ENCODE measurements at places on chromosomes 3 and 15.

DNA sequence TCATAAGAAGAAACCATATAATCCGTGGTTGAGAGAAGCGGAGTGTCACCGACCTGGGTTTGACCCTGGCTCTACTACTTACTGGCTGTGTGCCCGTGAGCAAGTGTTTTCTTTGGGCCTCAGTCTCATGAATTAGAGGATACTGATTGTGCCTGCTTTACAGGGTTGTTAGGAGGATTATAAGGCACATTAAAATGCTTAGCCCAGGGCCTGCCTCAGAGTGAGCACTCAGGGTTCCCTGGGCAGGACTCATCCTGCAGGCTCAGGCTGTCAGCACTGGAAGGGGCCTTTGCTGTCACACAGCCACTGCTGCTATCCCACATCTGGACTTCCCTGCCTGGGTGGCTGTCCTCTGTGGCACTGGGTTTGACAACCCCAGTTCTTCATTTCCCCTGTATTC lies 4.7 kb downstream of the PLA2G4F start:
- no peak for DNase-seq

DNA sequence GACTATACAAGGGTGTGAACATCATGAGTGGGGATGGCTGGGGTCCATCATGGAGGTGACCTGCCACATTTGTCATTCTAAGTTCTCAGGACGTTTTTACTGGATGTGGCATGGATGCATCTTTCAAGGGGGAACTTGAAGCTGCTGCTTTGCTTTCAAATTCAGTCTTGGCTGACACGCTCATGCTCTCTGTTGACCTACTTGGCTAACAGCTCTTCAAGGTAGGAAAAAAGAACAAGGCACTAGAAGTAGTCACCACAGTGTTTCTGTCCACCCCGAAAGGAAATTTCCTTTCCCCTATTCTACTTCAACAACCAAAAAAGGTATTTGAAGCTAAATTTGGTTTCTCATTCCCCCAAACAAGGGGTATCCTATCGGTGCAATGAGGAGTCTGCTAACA lies 15.0 kb downstream of the STIMATE start:
- no peak for DNase-seq

DNA sequence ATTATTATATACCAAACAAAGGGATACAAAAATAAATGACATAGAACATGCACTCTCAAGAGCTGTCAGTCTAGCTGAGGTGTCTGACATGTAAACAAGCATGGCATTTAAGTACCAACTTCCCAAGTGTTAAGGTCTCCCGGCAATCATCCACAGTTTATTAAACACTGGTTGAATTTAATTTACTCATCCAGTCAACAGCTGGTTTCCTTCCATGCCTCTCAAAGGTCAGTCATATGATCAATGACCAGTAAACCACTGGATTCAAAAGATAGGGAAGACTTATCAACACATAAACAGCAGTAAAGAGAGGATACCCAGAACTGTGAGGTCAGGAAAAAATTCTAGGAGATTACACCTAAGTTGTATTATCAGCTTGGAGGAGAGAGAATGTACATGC lies 80.4 kb downstream of the ADAM10 start:
- no peak for DNase-seq

DNA sequence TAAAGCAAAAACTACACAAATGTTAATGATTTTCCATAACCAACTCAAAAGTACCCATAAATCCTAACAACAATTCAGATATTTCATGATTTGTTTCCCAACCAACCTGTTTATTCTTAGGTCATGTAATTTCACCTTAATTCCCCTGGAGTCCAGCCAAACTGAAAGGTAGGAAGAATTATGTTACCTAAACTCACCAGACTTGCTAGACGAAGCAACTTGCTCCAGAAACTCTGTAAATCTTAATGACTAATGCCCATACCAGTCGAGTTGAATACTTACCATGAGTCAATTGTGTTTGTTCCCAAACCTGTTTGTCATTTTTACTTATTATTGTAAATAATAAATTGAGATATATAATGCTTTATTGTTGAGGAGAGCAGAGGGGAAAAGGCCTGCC lies 1030.0 kb downstream of the TBL1XR1 start:
- DNase-seq: no peak

GRCh38 chr3:38574411-38575278 lies 74.8 kb downstream of the SCN5A start:
- DNase-seq: no peak

DNA sequence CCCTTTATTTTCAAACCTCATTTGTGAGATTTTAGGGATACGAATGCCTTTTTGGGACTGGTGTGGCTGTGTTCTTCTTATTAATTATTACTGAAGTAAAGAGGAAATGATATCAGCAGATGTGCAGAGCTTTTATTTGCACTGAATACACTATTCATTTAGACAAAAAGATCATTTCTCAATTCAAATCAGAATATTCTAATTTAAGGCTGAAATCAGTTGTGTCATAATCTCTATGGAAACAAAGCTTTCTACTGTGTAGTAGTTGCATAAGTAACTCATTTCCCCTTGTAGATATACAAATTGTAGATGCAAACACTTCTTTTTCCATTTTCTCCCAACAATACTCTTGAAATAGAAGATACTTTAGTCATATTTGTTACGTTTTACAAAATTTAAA lies 56.0 kb downstream of the PDE8A start:
- DNase-seq: no peak

DNA sequence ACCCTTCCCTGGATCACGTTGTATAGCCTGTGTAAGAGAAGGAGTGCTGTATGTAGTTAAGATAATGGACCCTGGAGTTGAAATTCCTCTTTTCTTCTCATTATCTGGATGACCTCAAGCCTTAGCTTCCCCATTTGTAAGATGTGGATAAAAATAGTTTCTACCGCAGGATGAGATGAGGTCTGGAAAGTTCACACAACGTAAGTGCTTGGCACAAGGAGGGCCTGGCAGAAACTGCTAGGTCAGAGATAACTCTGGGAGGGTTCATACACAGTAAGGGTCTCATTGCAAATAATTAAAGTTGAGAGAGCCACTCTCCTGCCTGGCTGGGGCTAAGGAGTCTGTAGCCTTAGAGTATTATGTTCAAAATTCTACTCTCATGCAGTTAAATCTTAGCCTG lies 214.4 kb downstream of the LRTM1 start:
- no peak for DNase-seq

- DNase-seq: no peak
Observed at GRCh38 chr3:186181901-186182300, 73.0 kb upstream of the ETV5 start.

- no peak for DNase-seq
Observed at GRCh38 chr3:71327936-71328335, 255.6 kb downstream of the FOXP1 start.

- no peak for DNase-seq
Observed at GRCh38 chr3:127715532-127715931, 42.8 kb downstream of the ABTB1 start.

GRCh38 chr3:195075199-195075940 lies 195.6 kb downstream of the XXYLT1 start:
- no peak for DNase-seq

- no peak for DNase-seq
Observed at GRCh38 chr3:26271848-26272247, 350.7 kb upstream of the LRRC3B start.

DNA sequence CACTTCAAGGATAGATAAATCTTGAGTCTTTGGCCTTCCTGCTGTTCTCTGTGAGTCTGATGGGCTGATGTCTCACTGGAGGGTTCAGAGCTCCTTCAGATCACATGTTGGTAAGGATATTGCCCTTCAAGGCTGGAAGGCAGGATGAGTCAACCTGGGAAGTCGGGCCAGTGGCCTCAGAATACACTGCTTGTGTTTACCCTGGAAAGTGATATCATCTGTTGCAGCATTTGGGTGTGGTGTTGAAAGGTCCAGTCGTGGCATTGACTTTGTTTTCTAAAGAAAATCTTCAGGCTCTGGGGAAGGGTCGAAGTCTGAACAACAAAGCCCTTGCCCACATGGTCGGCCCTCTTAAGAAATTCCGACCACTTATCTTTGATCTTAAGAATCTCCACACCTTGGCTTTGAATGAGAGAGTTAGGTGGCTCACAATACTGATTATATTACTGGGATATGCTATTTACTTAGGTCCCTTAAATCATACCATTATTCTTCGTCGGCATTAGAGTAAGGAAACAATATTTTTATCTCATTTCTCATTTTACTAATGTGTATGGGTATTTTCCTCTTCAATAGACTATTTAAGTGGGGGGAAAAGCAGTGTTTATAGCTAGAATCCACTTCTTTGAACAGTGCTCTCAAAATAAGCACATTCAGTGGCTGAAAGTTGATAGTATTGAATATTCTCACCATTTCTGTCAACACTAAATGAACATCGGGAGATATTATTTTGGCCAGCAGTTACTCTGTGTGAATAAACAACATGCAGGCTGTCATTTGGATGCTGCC lies 303.9 kb upstream of the RASGRP1 start:
- DNase-seq: no peak

- no peak for DNase-seq
Observed at GRCh38 chr15:65312400-65312916, 8.0 kb downstream of the RNU5B-1 start.
